Right hindlimb (tissue), 1 donor: ENCODE measurements at places on chromosomes 11 and 22.
A peak's percentile ranks its signal among the peaks of the same experiment; 100 is the strongest.

- DNase-seq, result no peak
Measured at GRCh38 chr22:47943729-47944700, 1181.6 kb downstream of the TBC1D22A start.

GRCh38 chr22:28937206-28938025 is 54.0 kb downstream of the ZNRF3 start:
- no peak for DNase-seq

- DNase-seq, result no peak
Measured at GRCh38 chr11:128324531-128325141, 262.7 kb downstream of the ETS1 start.

DNA sequence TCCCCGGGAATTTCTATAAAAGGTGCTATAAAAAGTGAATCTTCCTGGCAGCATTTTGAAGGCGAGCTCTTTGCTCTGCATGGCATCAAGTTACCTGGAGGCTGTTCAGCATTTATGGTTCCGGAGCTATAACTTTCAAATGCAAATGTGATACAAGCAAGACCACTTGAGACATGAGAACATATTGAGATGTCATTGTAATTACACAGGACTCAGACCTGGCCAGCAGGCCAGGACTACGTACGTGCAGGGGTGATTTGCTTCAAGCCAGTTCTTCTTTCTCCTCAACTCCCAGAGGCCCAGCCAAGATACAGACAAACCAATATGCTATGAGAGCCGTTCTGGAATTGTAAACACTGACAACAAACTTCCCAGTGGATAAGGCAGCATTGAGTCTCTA is 227.4 kb upstream of the FAT3 start:
- DNase-seq, result peak; percentile 59
